ENCODE measurements at places on chromosomes 5 and 9.

GRCh38 chr9:136773386-136774044, 9.2 kb upstream of the LCN15 start:
- DNase-seq = no peak

DNA sequence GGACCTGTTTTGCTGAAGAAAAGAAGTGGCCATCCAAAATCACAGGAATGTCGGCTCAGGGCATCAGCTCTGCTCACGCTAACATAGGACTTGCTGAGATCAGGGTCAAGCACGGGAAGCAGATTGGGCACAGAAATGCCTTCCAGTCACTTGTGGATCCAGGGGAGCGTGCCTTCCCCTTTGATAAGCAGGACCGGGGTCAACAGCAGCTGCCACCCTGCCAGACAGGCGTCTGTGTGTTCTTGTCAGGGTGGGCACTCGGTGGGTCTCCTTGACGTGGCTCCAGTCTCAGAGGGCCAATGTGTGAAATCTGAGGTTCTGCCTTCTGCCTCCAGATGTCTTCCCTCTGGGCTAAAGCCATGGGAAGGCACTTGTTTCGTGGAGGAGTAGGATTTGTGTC, 313.7 kb upstream of the IRX4 start:
- DNase-seq = no peak

DNA sequence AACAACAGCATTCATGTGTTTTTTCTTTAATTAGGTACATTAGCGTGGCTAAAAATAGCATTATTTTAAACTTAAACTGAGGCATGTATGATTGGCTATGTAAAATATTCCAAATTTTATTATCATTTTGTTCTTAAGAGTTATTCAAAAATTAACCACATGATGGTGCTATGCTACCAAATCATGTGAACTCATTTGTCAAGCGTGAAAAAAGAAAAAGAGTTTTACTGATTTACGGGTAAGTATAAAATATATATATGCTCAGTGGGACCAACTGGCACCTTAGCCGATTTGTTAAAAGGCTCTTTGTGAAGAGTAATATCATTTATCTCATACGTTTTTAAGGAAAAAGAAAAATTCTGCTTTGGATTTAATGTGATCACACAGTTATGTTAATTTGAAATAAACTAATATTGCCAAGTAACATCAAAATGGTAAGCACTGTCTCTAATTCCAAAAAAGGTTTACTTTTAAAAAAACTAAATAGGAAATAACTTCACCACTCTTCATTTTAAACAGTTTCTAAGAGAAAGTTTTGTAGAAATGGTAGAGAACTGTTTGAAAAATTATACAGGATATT, 1042.3 kb downstream of the CDH12 start:
- no peak for DNase-seq

DNA sequence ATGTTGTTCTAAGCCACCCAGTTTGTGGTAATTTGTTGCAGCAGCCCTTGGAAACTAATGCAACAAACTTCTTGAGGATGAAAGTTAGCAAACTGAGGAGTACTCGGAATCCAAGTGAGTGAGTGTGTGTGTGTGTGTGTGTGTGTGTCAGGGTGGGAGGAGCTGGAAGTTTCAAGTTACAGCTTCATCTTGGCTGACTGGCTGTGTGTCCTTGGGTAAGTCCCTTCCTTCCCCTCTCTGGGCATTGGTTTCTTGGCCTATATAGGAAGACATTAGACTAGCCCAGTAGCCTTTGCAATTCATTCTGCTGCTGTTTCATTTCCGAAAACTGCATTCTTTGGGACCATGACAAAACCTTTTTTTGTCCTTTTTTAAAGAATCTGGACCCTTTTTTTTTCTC, 157.2 kb downstream of the MELK start:
- DNase-seq = no peak

- DNase-seq = peak; percentile 18
Measured at GRCh38 chr5:43192558-43193180, 644 bp downstream of the NIM1K start.

GRCh38 chr5:55407059-55407684, 99.4 kb downstream of the MTREX start:
- DNase-seq = peak; percentile 68

DNA sequence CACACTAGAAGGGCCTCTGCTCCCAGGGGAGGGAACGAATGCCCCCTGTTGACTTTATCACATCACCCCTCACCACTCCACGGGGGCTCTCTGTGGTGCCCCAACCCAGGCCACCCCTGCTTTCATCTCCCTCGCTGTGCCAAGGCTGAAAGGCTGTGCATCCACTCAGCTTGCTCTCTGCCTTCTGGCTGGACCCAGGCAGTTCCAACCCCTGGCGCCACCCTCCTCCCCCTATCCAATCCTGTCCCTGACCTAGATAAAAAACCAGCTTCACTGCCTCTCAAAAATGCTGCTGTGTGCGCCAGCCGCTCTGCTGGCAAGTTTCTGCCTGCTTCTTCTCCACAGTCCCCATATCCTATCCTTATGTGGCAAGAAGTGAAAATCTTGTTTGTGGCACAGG, 22.4 kb upstream of the CORO2A start:
- peak; percentile 38 for DNase-seq

DNA sequence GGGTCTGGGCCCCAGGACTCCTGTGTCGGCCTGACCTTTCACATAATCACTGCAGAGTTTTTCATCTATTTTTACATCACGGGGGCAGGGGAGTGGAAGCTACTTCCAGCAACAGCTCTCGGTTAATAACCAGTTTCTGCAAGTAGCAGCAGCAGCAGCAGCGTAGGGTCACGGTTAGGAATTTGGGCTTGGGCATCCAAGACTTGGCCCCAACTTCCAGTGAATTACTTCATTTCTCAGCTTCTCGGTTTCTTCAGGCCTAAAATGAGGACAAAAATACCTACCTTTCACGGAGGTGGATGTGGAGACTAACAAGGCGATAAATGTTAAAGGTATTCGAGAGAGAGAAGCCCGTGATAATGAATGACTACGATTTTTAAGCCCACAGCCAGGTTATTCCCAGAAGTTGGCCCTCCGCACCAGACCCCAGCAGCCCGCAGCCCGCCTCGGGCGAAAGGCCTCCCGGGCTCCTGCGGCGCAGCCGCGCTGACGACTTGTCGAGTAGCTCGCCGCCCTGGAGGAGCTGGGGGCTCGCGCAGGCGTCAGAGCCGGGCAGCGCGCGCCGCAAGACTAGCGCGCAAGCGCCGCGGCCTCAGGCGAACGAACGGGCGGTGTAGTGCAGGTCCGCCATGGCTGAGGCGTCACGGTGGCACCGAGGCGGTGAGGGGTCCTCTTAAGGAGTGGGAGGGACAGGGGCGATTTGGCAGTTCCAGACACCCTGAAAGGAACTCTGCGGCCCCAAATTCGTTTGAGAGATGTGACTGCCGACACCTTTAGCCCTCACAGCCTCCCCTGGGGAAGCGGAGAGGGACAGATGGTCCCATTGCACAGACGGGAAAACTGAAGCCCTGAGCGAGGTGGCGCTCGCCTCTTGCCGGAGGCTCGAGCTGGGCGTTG, at the start of gene PKD2L2:
Gene PKD2L2 (plus strand): TSS at position 595 of the 897 bp plus-strand sequence. CDS start 35 bp downstream, at position 630.
- peak; percentile 87 for DNase-seq

DNA sequence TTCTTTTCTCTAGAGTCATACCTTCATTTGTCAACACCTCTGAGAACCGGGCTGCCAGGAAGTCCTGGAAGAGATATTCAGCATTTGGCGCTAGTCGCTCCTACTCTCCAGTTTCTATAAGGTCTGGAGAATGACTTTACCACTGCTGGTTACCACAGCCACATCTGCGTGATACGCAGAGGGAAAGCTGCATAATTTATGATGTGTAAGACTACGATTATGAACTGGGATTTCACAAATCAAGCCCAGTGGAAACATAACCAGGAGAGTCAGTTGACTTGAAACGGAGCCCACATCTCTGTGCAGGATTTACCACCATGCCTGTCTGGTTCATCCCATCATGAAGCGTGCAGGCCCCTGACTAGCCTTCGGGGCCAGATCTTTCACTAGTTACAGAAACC, 72.6 kb downstream of the FGF1 start:
- no peak for DNase-seq

GRCh38 chr9:105855987-105856386, 161.6 kb downstream of the TMEM38B start:
- DNase-seq = no peak

DNA sequence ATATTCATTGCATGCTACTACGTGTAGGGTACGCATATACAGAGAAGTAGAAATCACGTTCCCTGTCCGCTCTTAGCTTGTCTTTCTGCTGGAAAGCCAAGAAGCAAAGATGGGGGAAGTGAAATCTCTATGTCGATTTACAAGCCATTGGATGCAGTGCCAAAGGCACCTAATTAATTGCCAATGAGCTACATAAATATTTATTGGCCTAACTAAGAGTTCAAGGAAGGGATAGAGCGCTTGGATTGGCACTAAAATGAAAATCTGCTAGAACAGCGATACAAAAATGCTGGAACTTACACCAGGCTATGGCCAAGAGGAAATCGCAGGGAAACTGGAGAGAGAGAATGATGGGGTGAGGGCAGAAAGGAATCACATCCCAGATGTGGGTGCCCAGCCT, 10.8 kb downstream of the SMIM23 start:
- no peak for DNase-seq

DNA sequence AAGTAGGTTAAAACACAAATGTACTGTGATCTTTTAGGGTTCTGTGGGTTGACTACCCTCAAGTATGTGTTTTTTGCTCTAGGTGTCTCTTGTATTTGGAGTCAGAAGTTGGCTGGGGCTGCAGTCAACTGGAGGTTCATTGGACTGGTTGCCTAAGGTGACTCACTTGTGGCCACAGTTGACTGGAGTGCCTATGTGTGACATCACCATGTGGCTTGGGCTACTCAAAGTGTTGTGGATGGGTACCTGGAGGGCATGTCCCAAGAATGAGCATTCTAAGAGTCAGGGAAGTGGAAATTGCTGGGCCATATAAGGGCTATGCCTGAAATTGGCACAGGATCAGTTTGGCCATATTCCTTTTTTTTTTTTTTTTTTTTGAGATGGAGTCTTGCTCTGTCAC, 27.4 kb downstream of the SNX30 start:
- DNase-seq = no peak

DNA sequence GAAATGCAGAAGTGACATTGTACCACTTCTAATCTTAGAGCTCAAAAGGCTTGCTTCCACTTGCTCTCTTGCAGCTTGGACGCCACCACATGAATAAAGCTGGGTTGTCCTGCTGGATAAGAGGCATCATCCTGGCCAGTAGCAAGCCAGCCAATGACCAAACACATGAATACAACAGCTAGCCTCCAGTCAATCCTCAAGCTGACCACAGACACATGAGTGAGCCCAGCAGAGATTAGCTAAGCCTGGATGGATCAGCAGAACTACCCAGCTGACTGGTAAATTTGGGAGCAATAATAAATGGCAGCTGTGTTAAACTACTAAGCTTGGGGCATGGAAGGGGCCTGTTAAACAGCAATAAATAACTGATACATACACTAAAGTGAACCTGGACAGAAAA, 121.1 kb upstream of the SLC12A2 start:
- no peak for DNase-seq
